A549 treated with RU486 at 1 μM for 4 hours (cell line): ENCODE measurements at places on chromosomes 1 and 21. TPM values are rescaled to one million over a fixed set of nuclear protein-coding genes. Genes with fewer than 3 reads are reported as not detected.

AP4B1 gene
- 9.2 to 10.9 TPM (median 10.0 TPM) in 5 replicates for total RNA-seq

NT5C1A gene
- not detected in 5 replicates for total RNA-seq

MTMR11 gene
- 6.3 to 9.6 TPM (median 8.5 TPM) in 5 replicates for total RNA-seq

LAX1 gene
- total RNA-seq = not detected in 5 replicates

IL22RA1 gene
- 3.8 to 5.5 TPM (median 4.3 TPM) in 5 replicates for total RNA-seq

ZNF683 gene
- total RNA-seq = not detected in 5 replicates

HSD3B1 gene
- total RNA-seq = not detected in 5 replicates

RBM11 gene
- total RNA-seq = not detected in 5 replicates

TSPAN1 gene
- 1.7 to 4.6 TPM (median 2.3 TPM) in 5 replicates for total RNA-seq

LRRC8D gene
- 28.3 to 43.7 TPM (median 42.6 TPM) in 5 replicates for total RNA-seq

TTLL7 gene
- total RNA-seq = 2.2 to 3.8 TPM (median 2.6 TPM) in 5 replicates

GON4L gene
- total RNA-seq = 14.0 to 15.3 TPM (median 14.6 TPM) in 5 replicates

DRAM2 gene
- 12.1 to 24.2 TPM (median 22.1 TPM) in 5 replicates for total RNA-seq

FAM167B gene
- 0.29 to 0.57 TPM (median 0.48 TPM) in 4 of 5 replicates, not detected in the other for total RNA-seq

KLF17 gene
- 0.15 to 0.46 TPM (median 0.38 TPM) in 5 replicates for total RNA-seq

WNT2B gene
- total RNA-seq = 0.18 to 0.57 TPM (median 0.27 TPM) in 5 replicates
